NCI-H1105 treated with DMSO at 0.1 percent for 48 hours (cell line): ENCODE measurements at places on chromosomes 3 and 15.

DNA sequence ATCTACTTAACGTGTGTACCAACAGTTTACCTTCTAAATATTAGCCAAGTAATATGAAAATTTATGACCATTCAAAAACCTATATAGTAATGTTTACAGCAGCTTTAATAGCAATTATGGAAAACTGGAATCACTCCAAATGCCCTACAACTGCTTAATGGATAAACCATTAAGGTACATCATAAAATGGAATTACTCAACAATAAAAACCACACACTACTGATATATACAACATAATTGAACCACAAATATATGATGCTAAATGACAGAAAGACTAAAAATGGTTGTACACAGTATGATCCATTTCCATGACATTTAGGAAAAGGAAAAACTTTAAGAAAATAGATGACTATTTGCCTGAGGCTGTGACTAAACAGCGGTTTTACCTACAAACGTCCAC, 467.1 kb upstream of the EPHA6 start:
- peak; percentile 93 for DNase-seq

GRCh38 chr3:172217877-172218276, 178.5 kb downstream of the FNDC3B start:
- DNase-seq: no peak

GRCh38 chr15:40108855-40109735, at the start of gene BMF:
TSS of gene BMF (minus strand) at chr15:40108879. CDS start at chr15:40106086, 2,793 bp downstream.
- peak; percentile 82 for DNase-seq

GRCh38 chr3:128071771-128072453, 19.7 kb downstream of the SEC61A1 start:
- DNase-seq: no peak

DNA sequence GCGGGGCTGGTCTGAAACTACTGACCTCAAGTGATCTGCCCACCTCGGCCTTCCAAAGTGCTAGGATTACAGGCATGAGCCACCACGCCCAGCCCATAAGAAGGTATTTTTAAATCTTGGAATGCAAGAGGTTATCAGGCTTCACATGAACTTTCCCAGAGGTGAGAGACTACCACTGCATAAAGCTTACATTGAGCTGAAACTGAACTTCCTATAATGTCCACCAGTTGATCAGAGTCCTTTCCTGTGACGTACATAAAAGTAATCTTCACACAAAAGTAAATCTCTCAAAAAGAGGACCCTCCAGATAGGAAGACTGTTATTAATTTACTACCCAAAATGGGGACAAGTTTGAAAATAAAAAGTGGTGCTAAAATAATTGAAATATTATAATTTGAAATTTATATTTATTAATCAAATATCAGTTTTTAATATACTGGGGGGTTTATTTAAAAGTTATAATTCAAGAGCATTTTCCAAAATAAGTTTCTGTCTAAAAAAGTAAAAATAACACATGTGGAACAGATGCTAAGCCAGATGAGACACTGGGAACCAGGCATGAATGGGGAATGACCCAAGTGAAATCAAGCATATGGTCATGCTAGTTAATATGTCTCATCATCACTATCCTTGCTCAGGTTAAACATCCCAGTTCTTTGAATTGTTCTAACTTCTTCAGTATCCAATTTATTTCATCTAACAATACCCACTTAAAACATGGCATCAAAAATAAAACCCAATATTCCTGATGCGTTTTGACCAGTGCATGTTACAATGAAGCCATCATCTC, 269.9 kb upstream of the UBE2E2 start:
- no peak for DNase-seq
